ENCODE measurements at places on chromosomes 16 and 17.

GRCh38 chr17:76405967-76406647 is 21.7 kb downstream of the SPHK1 start:
- DNase-seq: no peak

DNA sequence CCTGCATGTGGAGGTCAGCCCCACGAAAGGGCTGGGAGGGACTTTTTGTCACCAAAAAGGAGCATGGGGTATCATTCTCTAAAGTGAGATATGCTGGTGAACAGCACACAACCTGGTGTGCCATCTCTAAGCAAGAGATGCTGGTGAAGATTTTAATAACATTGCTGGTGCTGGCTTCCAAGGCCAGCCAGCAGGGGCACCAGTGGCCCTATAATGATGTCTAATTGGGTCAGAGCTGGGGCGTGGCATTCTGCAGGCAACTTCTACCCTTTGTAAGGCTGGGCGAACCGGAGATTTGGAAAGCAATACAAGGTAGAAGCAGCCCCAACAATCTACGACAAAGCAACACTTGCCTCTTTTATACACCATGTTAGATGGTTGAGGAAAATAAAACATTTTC is 16.8 kb downstream of the SDR42E1 start:
- no peak for DNase-seq

- DNase-seq: no peak
These were observed 12.7 kb upstream of the ANKFY1 start for GRCh38 chr17:4276514-4276913.

DNA sequence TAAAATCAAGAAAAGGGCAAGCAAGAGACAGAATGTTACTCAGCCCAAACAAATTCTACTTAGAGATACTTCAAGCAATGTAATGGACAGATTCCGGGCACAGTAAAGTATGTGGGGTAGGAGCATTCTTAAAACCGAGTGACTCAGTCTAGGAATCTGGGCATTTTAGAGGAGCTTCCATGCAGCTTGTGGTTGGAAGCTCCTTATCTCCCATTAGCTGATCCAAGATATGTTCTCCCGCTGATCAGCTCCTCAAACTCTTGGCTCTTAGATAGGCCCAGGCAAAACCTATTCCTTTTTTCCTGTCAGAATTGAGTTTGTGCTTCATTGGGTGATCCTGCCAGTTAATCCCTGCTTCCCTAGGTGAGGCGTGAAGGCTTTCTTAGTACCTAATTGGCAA is 303.3 kb downstream of the CEP112 start:
- DNase-seq: no peak

- DNase-seq: no peak
These were observed 3.2 kb downstream of the ZSCAN10 start for GRCh38 chr16:3095869-3096268.

DNA sequence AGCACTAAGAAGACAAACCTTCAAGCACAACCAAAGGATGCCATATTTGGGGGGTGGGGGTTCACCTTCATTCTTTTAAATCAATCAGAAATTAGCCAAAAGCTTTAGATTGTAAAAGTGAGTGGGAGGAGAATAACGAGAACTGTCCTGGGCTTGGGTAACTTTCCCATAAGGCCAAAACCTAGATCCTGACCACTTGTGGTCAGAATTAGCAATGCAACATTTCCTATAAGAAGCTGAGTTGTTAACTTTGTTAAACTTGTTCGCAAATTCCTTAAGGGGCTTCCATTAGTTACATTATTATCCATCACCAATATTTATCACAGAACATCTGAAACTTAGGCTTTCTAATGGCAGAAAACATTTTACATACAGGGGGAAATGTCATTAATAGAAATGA is 25.1 kb downstream of the STAT5B start:
- DNase-seq: no peak

DNA sequence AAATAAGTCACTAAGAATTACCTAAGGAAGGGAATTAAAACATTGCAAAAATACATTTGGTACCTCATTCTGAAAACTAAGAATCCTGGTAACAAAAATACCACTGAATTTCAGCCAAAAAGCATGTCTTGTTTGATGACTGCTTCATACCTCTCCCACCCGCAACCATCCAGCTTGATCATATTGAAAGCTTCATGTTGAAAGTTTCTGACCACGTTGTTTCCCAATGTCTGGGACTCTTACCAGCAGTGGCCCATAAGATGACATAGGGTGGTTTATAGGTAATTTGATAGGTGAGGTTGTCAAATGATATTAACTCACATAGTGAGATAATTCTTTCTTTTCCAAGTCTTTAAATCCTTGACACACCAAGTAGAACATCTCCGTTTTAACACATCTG is 139.3 kb downstream of the CDH11 start:
- DNase-seq: no peak

DNA sequence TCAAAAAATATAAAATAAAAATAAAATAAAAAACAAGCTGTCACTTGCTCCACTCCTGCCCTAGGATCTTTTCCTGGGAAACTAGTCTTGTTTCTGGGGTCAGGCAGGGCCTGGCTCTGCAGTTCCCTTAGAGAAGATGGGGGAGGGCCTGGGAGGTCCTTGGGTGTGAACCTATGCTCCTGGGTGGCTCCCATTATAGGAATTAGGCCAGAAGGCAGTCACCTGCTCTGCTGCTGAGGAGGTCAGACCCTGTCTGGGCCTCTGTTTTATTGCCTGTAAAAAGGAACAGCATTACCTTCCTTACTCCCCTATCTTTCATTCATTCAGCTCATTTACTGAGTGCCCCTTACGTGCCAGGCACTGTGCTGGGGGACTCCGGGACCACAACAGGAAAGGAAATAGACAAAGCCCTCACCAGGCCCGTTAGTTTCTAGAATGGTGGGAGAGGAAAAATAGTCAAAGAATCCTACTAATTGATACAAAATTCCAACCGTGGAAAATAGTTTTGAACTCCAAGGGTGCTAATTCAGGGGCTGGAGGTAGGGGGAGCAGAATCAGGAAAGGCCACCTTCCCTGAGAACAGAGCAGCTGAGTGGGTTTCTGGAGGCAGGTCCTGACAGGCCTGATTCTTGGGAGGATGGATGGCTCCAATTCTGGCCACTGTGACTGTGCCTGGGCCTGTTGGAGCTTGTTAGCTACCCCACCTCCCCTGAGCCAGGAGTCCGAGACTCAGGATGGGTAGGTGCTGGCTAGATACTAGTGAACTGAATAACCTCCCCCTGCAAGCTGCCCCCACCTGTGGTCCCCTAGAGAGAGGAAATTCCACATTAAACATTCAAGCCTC is 1.3 kb upstream of the SLC46A1 start:
- no peak for DNase-seq

GRCh38 chr16:46882940-46883307 is 1.2 kb upstream of the GPT2 start:
- DNase-seq: no peak

Measured in neuronal stem cell (in vitro differentiated cells).